Neural progenitor cell (in vitro differentiated cells): ENCODE measurements at places on chromosomes 1 and 21.

GRCh38 chr1:162554258-162554657, 7.3 kb upstream of the UAP1 start:
- DNase-seq = no peak

DNA sequence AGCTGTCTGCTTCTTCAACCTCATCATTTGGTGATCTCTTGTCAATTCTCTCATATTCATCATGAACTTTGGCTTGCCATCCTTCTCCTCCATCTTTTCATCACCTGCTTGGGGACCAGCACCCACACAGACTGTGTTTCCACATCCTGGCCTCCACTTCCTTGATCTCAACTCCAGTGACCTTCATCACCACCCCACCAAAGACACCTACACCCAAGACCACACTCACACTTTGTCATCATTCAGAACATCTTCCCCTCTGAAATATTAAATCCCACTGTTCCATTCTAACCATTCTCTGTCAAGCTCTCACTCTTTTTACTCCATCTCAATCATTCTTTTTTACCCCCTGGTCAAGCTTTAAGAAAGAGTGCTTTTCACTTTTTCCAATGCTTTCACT, 115.5 kb upstream of the VAV3 start:
- no peak for DNase-seq

DNA sequence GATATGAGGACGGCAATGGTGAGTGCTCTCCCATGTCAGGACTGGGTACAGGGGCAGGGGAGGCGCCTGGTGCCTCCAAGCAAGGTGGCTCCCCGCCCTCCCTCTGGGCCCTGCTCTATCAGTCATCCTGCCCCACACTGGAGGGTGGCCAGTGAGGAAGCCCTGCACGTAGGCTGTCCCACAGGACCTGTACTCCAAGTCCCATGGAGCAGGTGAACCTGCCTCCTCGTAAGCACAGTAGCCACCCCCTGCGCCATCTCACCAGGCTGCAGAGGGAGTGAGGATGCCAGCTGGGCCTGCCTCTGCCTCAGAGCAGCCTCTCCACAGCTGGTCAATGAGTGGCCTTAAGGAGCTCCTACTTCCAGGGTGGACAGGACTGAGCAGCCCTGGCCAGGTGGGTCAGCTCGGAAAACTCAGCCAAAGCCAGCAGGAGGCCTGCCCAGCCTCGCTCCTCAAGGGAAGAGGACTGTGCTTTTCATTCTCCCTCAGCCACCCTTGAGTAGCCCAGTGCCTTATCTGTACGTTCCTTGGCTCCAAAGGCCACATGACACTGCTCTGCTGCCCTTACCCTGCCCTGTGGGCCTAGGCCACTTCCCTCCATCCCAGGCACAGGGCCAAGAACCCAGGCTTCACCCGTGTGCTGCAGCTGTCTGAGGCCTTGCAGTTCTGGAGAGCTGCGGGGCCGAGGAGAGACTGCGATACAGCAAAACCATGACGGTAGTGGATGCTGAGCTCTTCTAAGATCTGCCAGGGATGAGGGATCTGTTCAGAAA, 39.6 kb downstream of the SLC45A1 start:
- DNase-seq = no peak

GRCh38 chr1:31596737-31597097, 20.4 kb downstream of the TINAGL1 start:
- no peak for DNase-seq

- DNase-seq = no peak
Measured at GRCh38 chr1:218466341-218467010, 121.3 kb downstream of the TGFB2 start.

GRCh38 chr1:183882335-183883167, 77.6 kb downstream of the RGL1 start:
- no peak for DNase-seq

DNA sequence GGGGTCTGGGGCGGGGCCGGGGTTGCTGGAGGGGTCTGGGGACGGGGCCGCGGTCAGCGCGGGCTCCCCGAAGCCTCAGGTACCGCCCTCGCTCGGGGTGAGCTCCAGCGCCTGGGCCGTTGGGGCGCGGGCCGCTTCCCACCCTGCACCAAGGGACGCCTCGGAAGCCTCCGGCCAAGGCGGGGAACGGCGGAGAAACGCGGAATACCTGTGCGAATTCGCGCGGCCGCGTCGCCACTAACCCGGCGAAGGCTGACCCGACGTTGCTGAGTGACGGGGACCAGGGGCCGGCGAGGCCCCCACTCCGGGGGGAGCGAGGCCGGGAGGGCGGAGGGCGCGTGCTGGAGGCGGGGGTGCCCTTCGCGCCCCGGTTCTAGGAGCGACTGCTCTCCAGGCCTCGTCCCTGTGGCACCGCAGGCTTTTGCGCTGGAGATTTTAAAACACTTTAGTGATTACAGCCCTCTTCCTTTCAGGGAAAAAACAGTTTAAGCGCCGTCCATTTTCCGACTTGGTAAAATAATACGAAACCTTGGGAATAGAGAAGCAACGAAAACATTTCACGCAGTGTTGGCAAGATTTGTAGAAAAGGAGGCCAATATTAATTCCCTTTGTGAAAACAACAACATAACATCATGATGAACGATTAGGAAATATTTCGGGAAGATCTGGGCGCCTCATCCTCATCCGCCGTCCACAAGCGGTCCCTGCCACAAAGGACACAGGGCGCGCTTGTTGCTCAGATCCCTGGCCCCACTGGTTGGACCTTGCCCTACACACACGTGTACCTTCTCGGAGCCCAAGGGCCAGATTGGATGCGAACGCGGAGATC, 971 bp upstream of the GNG4 start:
- DNase-seq = peak; percentile 80

- DNase-seq = peak; percentile 72
Measured at GRCh38 chr1:239308701-239309333, 77.6 kb upstream of the CHRM3 start.

GRCh38 chr1:151009206-151009587, 948 bp downstream of the PRUNE1 start:
- DNase-seq = no peak

- DNase-seq = peak; percentile 46
Measured at GRCh38 chr21:21973806-21974205, 975.6 kb downstream of the NCAM2 start.

DNA sequence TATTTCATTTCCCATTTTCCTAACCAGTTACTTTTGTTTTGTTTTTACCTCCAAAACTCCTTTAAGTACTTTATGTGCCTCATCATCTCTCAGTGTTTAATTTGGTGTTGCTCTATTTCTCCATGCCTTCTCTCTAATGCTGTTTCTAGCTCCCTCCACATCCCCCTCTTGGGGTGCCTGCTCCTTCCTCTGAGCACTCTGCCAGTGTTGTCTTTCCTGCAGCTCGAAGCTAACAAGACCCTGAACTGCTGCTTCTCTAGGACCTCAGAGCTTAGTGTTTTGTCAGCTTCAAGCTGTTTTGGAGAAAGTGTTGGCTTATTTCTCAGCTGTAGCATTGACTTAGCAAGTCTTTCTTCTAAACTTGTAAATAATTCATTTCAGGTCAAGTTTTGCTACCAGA, 290.6 kb downstream of the DPYD start:
- peak; percentile 11 for DNase-seq

DNA sequence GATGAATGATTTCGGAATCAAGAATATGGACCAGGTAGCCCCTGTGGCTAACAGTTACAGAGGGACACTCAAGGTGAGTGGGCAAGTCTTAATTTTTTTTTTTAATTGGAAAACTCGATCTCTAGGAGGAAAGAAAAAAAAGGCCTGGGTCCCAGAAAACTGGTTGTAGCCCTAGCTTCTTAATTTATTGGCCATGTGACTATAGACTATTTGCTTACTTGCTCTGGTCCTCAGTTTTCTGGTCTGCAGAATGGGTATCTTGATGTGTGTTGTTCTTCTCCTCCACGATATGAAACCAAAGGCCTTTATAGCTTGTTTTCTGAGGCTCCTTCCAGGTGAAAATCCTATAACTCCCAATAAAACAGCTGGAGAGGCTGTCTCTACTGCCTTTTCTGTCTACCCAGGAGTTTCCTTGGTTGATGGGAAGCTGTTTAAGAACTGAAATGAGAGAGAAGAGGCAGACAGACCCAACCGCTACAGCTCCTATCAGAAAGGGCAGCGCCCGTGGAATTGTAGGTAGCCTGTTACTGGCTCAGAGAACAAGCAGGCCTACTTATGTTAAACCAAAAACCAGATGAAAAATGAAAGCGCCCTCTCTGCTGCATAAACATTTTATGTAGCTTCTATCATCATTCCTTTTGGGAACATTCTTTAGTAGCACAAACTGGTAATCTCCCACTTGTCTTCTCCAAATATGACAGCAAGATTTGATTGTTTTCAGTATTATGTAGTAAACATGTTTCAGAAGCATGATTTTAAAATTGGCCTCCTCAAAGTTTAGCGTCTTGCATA, 4.5 kb downstream of the ETS2 start:
- no peak for DNase-seq

DNA sequence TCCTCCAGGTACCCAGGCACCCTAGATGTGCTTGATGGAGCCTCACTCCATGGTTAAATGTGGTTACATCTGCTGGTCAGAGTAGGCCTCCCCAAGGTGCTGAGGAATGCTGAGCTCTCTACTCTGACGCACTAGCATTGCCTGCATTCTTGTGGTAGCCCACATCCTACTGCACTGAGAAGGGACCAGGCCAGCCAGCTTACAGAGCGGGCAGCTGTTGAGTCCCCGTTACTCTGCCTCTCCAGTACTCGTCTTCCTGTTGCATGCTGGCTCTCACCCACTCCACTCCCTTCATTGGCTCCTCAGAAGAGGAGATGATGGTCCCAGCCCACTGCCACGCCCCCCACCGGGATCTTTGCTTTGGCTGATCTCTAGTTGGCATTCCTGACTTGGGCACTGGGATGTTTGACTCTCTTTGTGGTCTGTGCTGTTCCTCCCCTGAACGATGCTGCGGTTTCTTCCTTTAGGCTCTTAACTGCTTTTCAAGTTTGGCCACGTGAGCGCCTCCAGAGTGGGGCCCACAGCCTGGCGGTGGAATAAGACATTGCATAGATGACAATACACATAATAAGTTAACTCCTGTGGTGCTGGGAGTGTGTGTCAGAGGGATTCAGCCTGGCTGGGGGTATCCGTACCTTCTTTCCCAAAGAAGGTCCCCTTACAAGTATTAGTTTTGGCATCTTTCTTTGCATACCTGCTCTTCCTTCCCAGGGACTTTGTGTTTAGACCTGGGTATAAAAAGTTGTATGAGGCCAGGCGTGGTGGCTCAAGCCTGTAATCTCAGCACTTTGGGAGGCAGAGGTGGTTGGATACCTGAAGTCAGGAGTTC, 18.6 kb downstream of the AZIN2 start:
- no peak for DNase-seq

- DNase-seq = no peak
Measured at GRCh38 chr21:40658311-40658710, 188.6 kb downstream of the DSCAM start.

DNA sequence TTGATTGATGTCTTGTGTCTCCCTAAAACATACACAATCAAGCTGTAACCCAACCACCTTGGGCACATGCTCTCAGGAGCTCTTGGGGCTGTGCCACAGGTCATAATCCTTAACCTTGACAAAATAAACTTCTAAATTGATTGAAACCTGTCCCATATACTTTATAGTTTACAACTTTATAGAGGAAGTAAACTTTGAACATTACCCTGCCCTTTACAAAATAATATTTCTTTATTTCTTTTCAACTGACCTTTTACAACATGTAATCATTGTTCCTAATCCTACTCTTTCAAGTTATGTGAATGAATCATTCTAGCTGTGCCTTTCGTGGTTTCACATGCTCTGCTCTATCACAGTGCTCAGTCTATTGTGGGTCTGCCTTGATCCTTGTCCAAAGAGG, 118.3 kb upstream of the ATP1A1 start:
- no peak for DNase-seq

- no peak for DNase-seq
Measured at GRCh38 chr1:6464514-6464836, 1.5 kb downstream of the TNFRSF25 start.

DNA sequence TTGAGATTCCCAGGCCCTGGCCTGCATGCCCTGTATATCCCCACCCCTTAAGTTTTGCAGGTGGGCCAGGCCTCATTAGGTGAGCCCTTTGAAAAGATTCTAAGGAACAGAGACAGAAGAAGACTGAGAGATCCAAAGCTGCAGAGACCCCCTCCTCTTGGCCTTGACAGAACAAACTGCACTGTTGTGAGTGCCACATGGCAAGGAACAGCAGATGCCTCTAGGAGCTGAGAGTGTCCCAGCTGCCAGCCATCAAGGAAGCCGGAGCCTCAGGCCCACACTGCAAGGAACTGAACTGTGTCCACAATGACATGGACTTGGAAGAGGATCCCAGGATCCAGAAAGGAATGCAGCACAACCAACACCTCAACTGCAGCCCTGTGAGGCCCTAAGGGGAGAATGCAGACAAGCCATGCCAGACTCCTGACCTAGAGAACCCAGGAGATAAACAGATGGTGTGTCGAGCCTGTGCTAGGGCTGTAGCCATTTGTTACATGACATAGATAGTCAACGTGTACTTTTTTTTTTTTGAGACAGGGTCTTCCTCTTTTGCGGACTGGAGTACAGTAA, 182.7 kb downstream of the AJAP1 start:
- DNase-seq = no peak

DNA sequence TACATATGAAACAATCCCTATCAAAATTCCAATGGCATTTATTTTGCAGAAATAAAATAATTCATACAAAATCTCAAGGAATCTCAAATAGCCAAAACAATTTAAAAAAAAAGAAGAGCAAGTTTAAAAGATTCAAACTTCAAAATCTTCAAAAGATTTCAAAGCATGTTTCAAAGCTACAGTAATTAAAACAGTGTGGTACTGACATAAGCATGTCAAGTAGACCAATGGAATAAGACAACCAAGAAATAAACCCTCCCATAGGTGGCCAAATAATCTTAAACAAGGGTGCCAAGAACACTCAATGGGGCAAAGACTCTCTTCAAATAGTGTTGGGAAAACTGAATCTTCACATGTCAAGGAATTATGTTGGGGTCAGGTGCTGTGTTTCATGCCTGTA, 28.0 kb upstream of the UCK2 start:
- DNase-seq = no peak

- DNase-seq = no peak
Measured at GRCh38 chr1:23617084-23617521, 57.8 kb upstream of the ID3 start.

- DNase-seq = no peak
Measured at GRCh38 chr1:10830961-10831668, 34.7 kb upstream of the CASZ1 start.

DNA sequence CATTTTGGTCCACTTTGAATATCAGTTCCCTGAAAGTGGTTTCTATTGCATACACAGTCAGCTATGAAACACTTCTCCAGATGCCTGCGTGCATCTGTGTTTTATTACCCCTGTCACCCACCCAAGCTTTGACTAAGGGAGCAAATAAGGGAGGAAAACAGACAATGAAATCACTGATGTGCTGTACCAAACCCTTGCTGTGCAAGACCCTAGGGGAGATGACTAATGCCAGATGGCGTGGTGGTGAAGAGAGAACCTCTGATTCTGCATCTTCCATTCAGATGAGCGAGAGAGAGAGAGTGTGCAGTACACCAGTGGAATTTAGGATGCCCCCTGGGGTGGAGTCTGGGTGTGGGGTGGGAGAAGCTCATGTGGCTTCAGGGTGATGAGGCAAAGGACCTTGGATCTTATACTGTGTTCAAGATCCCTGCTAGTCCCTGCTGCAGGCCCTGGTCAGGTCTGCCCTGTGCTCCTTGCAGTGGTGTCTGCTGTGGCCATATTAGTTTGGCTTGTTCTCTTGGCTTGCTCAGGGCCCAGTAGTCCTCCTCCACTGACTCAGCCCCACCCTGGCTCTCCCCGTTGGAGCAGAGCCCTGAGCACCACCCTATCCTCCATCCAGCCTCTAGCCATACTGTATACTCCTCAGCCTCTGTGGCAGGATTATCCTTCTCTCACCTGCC, 18.5 kb downstream of the CLCA1 start:
- DNase-seq = no peak
